ENCODE measurements at places on chromosomes 3 and 15.

- DNase-seq = no peak
Measured at GRCh38 chr3:16543242-16543864, 29.9 kb upstream of the RFTN1 start.

- DNase-seq = no peak
Measured at GRCh38 chr15:98523912-98524662, 124.3 kb upstream of the IGF1R start.

DNA sequence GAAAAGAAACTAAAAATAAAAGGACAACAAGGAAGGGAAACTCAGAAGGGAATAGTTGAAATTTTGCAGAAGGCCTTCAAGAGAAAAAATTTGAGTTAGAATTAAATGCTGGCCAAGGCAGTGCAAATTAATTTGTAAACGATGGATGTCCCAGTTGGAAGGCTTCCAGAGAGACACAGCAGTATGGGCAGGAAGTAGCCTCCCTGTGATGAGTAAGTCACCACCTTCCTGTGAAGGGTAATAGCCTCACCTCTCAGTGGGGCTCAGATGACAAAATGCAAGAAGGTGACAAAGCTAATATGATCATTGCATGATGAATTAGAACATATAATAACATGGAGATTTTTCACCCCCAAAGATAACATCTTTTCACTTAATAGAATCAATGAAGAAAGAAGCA lies 27.3 kb upstream of the TMCO5A start:
- no peak for DNase-seq

- no peak for DNase-seq
Measured at GRCh38 chr3:100140976-100141375, 26.7 kb upstream of the FILIP1L start.

GRCh38 chr3:136929977-136930670 lies 27.7 kb upstream of the IL20RB start:
- no peak for DNase-seq

DNA sequence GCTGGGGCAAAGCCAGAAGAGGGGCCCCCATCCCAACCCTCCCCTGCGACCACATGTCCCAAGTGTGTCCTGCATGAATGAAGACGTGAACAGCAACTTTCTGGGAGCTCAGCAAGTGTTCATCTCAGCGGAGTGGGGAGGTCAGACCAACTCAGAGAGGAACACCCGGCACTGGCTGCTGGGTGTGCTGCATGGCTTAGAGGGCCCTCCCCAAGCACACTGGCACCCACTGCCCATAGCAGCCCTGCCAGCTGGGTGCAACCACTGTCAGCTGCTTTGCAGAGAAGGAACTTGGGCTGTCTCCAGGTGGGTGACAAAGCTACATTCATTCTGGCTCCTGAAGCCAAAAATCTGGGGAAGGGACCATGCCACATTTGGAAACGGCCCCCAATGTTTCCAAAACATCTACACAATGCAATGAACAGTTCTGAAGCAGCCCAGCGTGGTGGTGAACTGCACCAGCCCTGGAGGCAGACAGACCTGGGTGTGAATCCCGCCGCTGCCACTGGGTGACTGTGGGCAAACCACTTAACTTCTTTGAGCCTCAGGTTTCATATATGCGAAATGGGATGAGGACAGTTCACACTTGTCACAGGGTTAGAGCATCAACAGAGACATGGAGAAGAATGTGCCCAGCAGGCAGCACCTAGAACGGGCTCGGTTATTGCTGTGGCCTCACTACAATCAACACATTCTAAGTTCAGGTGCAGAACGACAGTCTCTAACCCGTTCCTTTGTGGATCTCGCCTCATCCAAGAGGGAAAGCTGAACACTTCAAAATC lies 145.4 kb downstream of the NUP210 start:
- no peak for DNase-seq

GRCh38 chr15:101138913-101139880 lies 112.7 kb downstream of the CHSY1 start:
- peak; percentile 64 for DNase-seq

DNA sequence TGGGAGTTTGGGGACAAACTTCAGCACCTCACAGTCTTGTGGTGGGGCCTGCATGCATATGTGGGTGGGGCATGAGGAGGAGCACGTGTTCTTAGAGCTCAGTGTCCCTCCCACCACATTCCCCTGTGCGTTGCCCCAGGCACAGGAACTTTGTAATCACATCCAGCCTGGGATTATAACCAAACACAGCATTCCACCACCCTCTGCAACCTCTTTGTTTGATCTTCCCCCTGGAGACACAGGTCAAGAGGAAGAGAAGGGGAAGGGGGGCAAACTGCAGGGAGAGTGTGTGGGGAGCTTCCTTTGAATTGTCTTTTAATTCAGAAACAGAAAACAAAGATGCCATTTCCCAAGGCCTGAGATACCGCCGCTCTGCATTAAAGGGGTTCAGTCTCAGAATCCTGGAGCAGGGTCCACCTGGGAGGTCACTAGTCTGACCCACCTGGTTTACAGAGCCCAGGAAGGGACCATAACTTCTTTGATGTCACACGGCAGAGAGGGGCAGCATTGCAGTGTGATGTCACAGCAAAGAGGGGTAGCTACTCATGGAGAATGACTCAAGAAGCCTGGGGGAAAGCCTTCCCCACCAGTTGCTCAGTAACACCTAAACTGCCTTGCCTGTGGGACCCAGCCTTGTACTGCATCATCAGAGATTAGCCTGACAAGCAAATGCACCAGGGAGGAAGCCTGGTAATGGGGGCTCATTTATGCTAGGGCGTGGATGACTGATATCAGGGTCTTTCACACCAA lies 106.3 kb upstream of the RNU6-1 start:
- no peak for DNase-seq

GRCh38 chr3:126999383-126999782 lies 16.5 kb downstream of the PLXNA1 start:
- DNase-seq = no peak

DNA sequence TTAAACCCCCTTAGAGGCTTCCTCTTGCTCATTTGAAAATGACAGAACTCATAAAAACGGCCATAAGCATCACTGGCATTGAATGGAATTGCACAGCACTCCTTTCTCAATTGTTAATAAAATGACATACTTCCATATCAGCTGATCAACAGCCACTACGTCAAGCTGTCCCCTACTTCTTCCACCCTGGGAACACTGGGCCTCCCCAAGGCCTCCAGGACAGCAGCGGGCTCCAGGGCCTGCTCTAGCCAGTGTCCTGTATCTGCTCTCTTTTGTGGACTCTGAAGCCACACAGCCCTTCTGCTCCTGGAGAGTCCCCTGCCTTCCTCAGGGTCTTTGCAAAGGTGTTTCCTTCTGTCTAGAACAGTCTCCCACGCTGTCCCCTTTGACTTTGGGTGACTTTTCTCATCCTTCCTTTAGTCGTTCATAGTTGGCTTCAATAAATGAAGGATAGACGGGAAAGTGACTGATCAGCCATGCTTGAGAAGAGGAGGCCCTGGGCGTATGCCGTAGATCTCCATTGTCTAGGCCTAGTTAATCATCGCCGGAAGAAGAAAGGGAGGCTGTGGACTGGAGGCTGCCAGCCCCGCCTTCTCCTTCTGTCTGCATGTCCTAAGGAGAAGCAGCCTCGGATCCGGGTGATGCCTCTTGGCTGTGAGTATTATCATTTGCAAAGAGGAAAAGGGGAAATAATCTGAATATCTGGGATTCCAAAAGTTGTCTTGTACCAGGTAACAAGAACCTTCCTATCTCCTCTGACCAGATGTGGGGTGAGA lies 4.7 kb upstream of the THSD4 start:
- DNase-seq = no peak

DNA sequence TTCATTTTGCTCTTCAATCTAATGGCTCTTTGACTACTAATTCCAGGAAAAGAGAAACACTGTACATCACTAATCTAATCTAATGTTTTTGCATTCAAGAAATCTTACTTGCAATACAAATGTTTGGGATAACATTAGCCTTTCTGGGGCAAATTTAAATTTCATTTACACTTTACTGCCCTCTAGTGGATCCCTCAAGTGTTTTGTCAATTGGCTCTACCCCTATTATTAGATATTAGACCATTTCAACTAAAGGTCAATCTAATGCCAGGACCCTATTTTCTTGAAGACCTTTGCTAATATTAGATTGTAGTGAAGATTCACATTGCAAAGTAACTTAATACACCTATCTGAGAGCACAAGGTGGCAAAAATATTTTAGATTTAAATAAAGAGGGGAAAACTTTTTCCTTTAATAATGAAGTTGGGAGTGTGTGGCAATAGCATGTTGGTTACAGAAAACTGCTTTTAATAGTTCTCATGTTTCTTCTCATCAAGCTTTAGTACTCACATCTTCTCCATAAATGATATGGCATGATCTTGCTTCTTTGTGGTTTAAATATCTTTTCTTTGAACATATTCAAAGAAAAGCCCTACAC lies 5.0 kb downstream of the C2CD4A start:
- DNase-seq = peak; percentile 21

DNA sequence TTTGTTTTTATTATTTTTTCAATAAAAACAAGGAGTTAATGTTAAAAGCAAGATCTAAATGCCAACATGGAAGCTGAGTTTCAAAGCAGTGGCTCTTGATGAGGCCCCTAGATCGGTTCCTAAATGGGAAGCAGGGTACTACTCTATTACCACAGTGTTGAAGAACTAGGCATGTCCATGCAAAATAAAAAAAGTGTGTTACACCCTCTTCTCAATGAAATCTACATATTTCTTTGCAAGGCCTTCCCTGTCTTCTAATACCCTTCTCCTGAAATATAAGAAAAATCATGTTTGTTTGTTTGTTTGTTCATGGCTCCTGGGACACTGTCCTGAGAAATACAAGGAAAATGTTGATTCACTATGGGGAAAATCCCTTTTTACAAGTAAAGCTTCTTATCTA lies 12.2 kb upstream of the SLC25A36 start:
- no peak for DNase-seq

- peak; percentile 48 for DNase-seq
Measured at GRCh38 chr15:75069301-75069925, 46.0 kb downstream of the PPCDC start.

- DNase-seq = no peak
Measured at GRCh38 chr3:111668888-111669488, 73.8 kb upstream of the ZBED2 start.

GRCh38 chr3:53850895-53851294 lies 4.5 kb downstream of the IL17RB start:
- no peak for DNase-seq

- DNase-seq = peak; percentile 54
Measured at GRCh38 chr3:23762214-23762613, 43.5 kb upstream of the UBE2E1 start.

GRCh38 chr3:52143616-52144015 lies 10.6 kb downstream of the POC1A start:
- no peak for DNase-seq

DNA sequence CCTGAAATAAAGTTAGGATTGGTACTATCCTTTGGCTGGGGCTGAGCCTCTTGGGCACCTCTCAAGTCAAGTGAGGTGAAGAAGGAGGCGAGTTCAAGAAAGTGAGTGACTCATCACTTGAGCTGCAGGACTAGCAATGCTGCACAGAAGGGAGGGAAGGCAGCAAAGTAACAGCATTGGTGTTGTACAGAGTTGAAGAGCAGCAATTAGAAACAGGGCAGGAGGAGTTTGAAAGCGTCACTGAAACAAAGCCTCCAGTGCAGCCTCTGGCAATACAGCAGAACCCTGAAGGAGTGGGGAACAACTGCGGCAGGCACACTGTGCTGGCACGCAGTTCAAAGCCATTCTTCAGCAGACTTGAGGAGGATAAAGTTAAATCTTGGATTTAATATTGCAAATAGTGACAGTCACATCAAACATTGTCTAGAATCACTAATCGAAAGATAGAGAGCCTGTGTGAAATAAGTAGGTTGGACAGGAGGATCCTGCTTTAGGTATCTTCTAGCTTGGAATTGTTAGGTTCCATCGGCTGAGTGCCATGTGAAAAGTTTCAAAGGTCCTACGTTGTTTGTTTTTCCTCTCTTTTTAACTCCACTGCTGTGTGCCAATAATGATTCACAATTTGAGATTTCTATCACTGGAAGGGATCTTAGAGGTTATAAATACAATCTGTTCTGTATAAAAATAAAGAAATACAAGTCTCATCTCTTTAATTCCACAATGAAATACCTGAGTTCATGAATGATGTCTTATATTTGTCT lies 479.8 kb downstream of the NAALADL2 start:
- no peak for DNase-seq

- DNase-seq = peak; percentile 52
Measured at GRCh38 chr3:183116025-183116614, 16.8 kb upstream of the MCCC1 start.

DNA sequence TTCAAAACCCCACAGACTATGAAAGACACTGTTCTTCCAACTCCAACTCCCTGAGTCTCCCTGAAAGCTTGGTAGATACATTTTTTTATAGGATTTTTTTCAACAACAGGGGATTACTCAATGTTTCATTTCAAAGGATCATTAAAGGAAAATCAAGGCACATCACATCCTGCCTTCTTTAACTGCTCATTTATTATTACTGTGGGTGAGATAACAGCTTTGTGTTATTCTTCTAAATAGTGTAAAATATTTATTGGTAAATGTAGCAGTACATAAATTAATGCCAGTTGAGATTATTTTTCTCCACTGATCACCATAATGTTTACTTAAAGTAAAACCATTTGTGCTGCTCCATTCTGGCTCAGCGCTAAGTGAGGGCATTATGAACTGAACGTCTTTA lies 57.2 kb downstream of the AGBL1 start:
- no peak for DNase-seq

DNA sequence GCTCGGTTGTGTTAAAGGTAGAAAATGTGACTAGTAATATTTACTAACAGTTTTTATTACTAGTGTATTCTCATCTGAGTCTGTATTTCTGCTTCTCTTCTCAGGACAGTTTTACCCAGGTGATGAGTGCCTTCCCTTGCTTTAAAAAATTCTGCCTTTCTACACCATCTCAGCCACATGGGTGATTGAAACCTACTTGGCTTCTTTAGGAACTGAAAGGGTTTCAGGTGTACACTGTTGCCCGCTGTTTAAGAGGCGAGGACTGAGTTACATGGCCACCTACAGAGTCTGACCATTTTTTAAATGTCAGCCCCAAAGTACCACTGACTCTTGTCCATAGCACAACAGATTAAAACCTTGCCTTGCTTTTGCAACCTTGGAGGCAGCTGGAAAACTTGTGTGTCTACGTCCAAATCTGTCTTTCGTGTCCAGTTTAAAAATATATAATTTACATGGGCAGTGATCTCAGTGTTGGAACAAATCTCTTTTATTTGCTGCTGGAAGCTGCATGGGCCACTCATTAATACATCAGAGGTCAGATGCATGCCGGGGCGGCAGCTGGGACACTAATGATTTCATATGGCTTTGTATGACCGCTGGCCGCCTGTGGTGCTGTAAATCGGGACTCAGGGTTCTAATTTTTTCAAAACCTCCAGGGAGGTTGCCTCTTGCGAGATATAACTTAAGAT lies 44.6 kb downstream of the TRIM71 start:
- no peak for DNase-seq

GRCh38 chr3:119494597-119494996 lies 3.8 kb upstream of the TIMMDC1 start:
- no peak for DNase-seq

DNA sequence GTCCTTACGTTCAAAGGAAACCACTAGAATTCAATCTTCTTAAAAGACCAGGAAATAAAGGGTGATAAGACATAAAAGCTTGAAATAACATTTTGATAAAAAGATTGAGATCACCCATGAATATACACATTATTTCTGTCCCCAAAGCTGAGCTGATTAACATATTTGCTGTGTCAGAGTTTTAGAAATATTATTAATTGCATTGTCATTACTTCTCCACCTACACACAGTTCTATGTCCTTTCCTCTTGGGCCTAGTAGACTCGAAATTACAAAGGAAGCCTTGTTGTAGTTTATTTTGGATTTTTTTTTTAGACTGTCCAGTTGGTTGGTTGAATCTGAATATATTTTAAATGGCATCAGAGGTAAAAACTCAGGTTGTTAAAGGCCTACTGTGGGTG lies 81.0 kb upstream of the NR2E3 start:
- no peak for DNase-seq
